ENCODE measurements at places on chromosomes 2 and 18. TPM values are rescaled to one million over a fixed set of nuclear protein-coding genes. Genes with fewer than 3 reads are reported as not detected.

DNA sequence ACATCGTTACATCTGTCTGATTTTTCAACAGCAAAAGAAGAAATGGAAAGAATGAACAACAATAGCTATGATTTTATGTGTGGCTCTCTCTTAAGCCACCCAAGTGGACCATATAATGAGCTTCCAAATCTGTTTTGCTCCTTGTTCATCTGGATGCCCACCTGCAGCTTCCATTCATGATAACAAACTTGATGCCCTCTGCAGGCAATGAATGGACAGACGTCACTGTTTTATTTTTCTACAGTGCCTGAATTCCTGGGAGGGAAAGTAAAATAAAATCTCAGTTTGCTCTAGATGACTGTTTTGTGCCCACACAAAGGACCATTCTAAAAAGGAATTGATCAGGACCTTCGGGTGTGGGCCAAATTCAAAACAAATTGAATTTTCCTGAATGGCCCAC is 5.0 kb downstream of the MREG start:
- DNase-seq, result no peak

GRCh38 chr18:25147877-25148488 is 204.0 kb downstream of the ZNF521 start:
- no peak for DNase-seq

The DSG1 gene
- polyA plus RNA-seq, result not detected

The FAP gene
- polyA plus RNA-seq, result 58.1 TPM

The SMYD1 gene
- polyA plus RNA-seq, result 375 TPM

The CNTNAP5 gene
- polyA plus RNA-seq, result 0.03 TPM

GRCh38 chr2:227813562-227814353 is at the start of gene CCL20:
TSS of gene CCL20 (plus strand) at chr2:227813842. CDS start at chr2:227813912, 70 bp downstream.
- no peak for DNase-seq

The KIAA2012 gene
- polyA plus RNA-seq, result 0.37 TPM

DNA sequence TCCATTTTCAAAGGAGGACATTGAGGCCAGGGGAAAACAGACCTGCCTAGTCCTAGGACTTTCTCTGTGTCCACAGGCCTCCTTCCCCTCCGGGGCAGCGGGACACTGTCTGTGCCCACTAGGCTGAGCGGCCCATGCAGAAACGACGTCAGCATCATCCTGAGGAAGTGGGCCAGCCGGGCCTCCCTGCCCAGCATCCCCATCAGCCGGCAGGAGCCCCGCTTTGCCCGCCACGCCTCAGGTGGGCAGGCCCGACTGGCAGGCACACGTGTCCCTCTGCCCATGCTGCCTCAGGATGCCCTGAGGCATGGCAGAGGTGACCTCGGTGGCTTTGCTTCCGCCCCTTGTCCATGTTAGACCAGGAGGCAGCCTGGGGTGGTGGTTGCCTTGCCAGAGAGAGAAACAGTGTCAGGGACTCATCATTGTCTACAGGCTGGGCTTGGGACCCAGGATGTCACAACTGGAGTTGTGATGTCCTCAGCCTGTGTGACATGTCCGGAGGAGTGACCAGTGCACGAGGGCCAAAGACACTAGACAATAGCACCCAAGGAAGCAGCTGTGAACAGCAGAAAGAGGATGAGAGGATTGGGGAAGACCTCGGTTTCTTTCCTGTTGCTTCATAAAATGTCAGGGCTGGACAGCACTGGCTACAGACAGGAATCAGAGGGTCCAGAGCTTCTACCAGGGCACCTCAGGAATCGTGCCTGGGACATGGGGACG is 36.8 kb downstream of the TOGARAM2 start:
- DNase-seq, result no peak

- no peak for DNase-seq
Observed at GRCh38 chr18:65409261-65409660, 341.6 kb upstream of the CDH7 start.

GRCh38 chr18:66440433-66440832 is 163.5 kb downstream of the CDH19 start:
- DNase-seq, result no peak

DNA sequence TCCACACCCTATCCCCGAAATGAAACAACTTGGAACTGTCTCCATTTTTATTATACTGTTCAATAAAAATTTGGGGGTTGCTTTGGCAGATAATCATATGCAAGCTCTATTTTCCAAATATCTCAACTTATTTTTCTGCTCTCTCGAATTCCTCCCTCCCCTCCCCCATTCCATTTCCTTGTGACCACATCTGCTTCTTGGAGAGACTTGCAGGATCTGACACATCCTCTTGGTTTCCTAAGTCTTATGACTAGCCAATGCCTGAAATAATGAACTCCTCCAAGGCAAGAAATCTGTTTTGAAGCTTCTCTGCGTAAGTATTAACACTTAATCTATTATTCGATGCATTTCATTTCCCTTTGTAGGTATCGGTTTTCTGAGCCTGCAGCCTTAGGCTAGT is 16.1 kb downstream of the TGIF1 start:
- no peak for DNase-seq

The CRYGD gene
- polyA plus RNA-seq, result not detected

GRCh38 chr18:23088310-23088709 is 47.0 kb upstream of the CABLES1 start:
- DNase-seq, result no peak

GRCh38 chr2:7940723-7941122 is 741.1 kb upstream of the ID2 start:
- DNase-seq, result no peak

DNA sequence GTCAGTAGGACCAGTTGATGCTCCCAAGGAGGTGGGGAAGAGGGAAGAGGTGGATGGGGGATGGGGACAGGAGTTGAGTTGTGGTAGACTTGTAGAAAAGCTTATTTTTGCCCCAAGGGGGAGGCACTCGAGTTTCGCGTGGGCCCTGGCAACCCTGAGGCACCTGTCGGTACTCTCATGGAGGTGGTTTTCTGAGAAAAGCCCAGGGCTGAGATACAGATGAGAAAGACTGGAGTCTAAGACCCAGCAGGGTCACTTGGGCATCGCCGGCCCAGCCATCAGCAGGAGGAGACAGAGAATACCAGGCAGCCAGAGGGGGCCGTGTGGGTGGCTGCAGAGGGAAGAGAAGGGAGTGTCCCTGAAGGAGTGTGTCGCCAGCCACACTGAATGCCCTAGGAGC is 57.7 kb upstream of the HPCAL1 start:
- DNase-seq, result no peak

All from forelimb muscle (tissue), 1 donor.